ENCODE measurements at places on chromosomes 2 and 18.

GRCh38 chr18:39801010-39801409 is 2154.0 kb upstream of the PIK3C3 start:
- DNase-seq, result no peak

GRCh38 chr2:233764761-233765160 is 4.7 kb downstream of the UGT1A1 start:
- no peak for DNase-seq

DNA sequence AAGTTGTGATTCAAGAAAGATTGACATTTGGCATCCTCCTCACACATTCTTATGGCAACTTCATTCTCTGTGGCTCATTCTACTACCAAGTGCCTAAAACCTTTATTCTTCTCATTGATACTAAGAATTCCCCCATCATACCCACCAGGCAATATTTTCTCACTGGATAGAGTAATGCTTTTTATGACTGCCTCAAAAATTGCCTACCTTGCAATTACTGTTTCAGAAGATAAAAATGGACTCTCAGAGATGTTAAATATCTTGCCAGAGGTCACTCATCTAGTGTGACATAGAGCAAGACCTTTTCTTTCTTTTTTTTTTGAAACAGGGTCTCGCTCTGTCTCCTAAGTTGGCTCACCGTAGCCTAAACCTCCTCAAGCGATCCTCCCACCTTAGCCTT is 192.8 kb upstream of the KYNU start:
- no peak for DNase-seq

DNA sequence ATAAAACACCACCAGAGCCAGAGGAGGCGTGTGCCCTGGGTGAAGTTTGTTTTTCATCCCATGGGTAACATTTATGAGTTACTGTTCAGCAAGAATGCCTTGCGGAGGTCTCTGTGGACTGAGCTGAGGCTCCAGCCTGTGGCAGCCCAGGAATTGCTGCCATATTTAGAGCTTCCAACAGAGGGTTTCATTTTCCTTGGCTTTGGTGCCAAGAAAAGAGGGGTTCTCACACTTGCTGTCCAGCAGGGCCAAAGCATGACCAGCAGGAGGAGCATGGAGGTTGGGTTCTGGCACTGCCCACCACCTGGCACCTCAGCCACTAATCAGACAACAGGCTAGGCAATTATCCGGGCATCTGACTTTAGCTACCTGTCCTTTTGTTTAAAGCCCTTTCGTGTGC is 36.7 kb downstream of the EPAS1 start:
- no peak for DNase-seq

DNA sequence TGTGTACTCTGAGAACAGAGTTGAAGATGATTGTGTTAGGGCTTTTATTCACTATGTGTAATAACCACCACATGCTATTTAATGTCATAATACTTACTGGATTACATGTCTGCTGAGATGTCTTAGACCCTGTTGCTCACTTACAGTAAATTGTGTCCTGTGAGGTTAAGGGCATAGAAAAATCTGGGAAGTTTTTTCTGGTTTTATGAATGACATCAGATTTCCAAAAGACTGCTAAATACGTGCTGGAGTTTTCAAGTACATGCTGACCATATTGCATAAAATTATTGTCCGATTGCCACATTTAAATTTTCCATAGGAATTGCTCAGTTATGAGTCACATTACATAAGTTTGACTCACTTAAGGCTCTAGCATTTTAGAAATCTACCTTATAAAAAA is 96.7 kb upstream of the COL5A2 start:
- no peak for DNase-seq

GRCh38 chr2:218272531-218273212 is 2.4 kb downstream of the PNKD start:
- peak; percentile 86 for DNase-seq

DNA sequence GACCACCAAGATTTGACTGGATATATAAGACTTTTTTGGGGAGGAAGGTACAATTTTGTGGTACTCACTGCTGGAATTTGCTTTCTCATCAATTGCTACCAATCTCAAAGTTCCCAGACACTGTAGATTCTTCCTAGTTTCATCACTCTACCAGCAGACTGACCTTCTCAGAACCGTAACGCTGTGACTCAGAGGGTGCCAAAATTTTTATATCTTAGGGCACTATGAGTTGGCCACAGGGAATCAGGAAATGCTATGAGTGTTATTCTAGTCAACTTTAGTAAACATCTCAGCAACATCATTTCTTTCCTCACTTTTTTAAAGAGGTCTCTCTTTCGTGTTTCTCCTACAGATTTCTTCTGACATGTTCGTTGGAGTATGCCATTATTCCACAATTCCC is 499.0 kb downstream of the TMX3 start:
- DNase-seq, result no peak

Measured in CD4-positive, alpha-beta T cell treated with Interleukin-15 for 1 hour (primary cell).